Regular cardiac myocyte (primary cell): ENCODE measurements at places on chromosomes 6 and 20. TPM values are rescaled to one million over a fixed set of nuclear protein-coding genes. Genes with fewer than 3 reads are reported as not detected.

Gene CGAS
- total RNA-seq, result 7.6 and 10.2 TPM in 2 replicates

Gene KCNS1
- total RNA-seq, result 0.58 and 2.0 TPM in 2 replicates

Gene MUC22
- total RNA-seq, result not detected in 2 replicates

Gene RIMS4
- not detected in 2 replicates for total RNA-seq

Gene GABRR1
- not detected in 2 replicates for total RNA-seq

Gene OR2H1
- not detected in 2 replicates for total RNA-seq

Gene SERINC3
- 128 and 143 TPM in 2 replicates for total RNA-seq

Gene ECT2L
- under 0.01 TPM in 1 of 2 replicates, not detected in the other for total RNA-seq

Gene FNDC11
- 0.19 and 0.56 TPM in 2 replicates for total RNA-seq

Gene TMC2
- not detected in 2 replicates for total RNA-seq

Gene OR2B3
- total RNA-seq, result not detected in 2 replicates

Gene SPDEF
- under 0.01 TPM in 1 of 2 replicates, not detected in the other for total RNA-seq

Gene TRIM15
- not detected in 2 replicates for total RNA-seq

Gene KIFC1
- 5.9 and 52.1 TPM in 2 replicates for total RNA-seq

Gene VSTM2L
- total RNA-seq, result 2.5 and 3.7 TPM in 2 replicates

Gene MYB
- total RNA-seq, result 0.28 and 6.3 TPM in 2 replicates

Gene SNX21
- total RNA-seq, result 33.4 and 44.0 TPM in 2 replicates

Gene ENPP5
- 0.19 and 5.6 TPM in 2 replicates for total RNA-seq

Gene SAYSD1
- total RNA-seq, result 10.5 and 15.2 TPM in 2 replicates

Gene TP53TG5
- under 0.01 TPM in 1 of 2 replicates, not detected in the other for total RNA-seq

Gene LPIN3
- total RNA-seq, result 7.7 and 7.9 TPM in 2 replicates

Gene IFNGR1
- total RNA-seq, result 40.1 and 89.6 TPM in 2 replicates

Gene SIM1
- under 0.01 and 1.9 TPM in 2 replicates for total RNA-seq

Gene FLOT1
- 71.3 and 146 TPM in 2 replicates for total RNA-seq

Gene CALHM6
- 0.58 and 2.8 TPM in 2 replicates for total RNA-seq

Gene CCM2L
- total RNA-seq, result under 0.01 TPM in 1 of 2 replicates, not detected in the other

Gene PROKR2
- not detected in 2 replicates for total RNA-seq

Gene PARD6B
- total RNA-seq, result 0.96 and 1.7 TPM in 2 replicates

Gene DLL1
- total RNA-seq, result 0.38 and 1.7 TPM in 2 replicates
